Effector CD4-positive, alpha-beta T cell (primary cell): ENCODE measurements at places on chromosomes 5 and 9.

DNA sequence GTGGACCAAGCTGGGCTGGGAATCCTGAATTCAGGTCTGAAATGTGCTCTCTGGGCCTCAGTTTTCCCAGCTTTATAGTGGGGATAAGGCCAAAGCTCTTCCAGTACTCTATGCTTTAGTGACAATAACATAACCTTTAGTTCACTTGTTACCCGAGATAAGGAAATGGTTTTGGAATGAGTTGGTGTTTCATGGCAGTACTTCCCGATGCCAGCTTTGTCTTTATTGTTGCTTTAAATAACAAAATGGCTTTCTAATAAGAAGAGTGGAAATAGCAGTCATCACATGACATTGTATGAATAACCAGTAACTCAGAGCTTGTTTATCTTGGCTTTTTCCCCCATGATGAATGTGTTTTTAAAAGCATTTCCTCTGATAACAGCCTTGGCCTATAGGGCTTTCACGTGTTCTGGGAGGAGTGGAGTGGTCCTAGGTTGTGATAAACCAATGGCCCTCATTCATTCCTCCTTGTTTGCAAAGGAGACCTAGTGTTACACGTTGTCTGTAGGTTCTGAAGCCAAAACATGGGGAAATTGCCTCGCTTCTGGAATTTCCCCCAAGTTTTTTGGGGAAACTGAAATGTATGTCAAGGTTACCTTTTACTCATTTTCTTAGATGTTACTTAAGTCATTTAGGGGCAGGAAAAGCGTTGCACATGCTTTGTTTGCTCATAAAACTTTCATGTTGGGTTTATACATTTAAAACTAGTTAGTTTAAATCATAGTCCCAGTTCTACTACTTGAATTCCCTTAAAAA lies 53.7 kb downstream of the ZNF618 start:
- DNase-seq, result no peak

GRCh38 chr5:75331-76320 lies 16.3 kb upstream of the PLEKHG4B start:
- DNase-seq, result no peak

DNA sequence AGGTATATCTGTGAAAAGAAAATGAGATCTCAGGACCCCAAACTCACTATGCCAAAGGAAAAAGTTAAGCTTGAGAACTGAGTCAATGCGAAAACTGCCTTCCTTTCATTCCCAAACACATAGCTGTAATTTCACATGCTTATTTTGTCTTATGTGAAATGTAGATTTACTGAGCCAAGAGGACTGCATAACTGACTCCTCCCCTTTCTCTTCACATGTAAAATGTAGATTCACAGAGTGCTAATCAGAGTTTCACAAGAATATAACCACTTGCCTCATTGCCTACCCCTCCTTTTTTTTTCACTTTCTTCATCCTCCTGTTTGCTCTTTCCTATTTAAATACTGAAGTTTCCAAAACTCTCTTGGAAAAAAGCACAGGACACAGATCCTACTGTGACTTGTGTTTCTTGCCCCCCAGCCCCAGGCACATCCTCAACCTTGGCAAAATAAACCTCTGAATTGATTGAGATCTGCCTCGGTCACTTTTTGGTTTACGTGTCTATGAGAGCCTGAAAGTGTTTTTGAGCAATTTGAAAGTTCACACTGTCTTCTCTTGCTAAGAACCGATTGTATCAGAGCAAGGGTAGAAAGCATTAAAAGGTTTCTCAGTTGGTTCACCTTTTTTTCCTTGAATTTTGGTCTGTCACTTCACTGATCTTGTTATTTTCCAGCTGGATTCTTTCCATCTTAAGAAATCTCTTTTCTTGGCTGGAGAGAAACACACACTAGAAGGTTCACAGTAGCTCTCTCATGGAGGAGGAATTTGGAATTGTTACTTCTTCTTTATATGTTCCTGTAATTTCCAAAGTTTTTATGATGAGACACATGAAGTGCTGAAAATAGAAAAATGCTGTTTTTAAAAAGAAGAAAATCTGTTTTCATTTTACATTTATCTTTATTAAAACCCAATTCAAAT lies 44.8 kb upstream of the SNAPC3 start:
- no peak for DNase-seq

GRCh38 chr5:52853650-52854049 lies 65.9 kb downstream of the ITGA1 start:
- no peak for DNase-seq

DNA sequence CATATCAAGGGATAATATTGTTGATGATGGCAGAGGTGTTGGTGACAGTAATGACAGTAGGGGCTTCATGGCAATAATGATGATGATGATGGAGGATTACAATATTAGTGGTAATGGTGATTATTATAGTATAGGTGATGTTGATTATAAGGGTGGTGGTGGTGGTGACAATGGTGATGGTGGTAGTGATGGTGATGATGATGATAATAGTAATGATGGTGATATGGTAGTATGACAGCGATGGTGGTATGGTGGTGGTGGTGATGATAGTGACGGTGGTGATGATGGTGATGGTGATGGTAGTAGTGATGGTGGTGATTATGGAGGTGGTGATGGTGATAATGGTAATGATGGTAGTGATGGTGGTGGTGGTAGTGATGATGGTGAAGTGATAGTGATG lies 13.6 kb downstream of the KCNIP1 start:
- no peak for DNase-seq

GRCh38 chr5:93240228-93240834 lies 340.7 kb downstream of the NR2F1-AS1 start:
- DNase-seq, result no peak

GRCh38 chr5:65483546-65484346 lies 2.0 kb upstream of the ADAMTS6 start:
- DNase-seq, result no peak

- no peak for DNase-seq
Observed at GRCh38 chr5:29516224-29516623, 1677.3 kb upstream of the CDH6 start.
